Gastrocnemius medialis (tissue), 4 donors: ENCODE measurements at places on chromosomes 1 and 21. TPM values are rescaled to one million over a fixed set of nuclear protein-coding genes. Genes with fewer than 3 reads are reported as not detected.

GRCh38 chr21:42478504-42478903, 17.5 kb downstream of the RSPH1 start:
- DNase-seq, result no peak

GRCh38 chr21:15076730-15077129, 11.9 kb upstream of the NRIP1 start:
- DNase-seq, result no peak

The TSSK3 gene
- total RNA-seq, result 1.8 TPM

DNA sequence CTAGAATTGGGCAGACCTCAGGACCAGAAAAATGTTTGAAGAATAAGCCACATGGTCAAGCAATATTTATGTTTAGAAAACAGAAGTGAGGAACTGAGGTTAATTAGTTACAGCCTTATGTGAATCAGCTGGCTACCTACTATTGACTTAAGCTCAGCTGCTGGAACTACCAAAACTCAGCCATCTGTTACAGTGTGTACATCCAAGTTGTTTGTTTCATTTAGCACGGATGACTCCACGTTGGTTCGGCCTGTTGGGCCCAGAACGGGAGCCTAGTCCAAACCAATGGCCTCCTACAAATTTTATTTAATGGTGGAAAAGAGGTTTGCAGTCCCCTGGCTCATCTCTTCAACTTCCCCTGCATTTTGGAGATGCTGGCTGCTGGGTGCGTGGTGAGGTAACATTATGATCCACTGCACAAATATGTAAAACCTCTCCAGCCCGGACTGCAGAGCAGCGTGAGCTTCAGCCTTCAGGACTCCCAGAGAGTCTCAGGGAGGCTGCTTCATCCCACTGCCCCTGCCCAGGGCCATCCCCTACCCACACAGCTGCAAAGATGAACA, 143.4 kb downstream of the ZZZ3 start:
- no peak for DNase-seq

The DMBX1 gene
- total RNA-seq, result not detected

DNA sequence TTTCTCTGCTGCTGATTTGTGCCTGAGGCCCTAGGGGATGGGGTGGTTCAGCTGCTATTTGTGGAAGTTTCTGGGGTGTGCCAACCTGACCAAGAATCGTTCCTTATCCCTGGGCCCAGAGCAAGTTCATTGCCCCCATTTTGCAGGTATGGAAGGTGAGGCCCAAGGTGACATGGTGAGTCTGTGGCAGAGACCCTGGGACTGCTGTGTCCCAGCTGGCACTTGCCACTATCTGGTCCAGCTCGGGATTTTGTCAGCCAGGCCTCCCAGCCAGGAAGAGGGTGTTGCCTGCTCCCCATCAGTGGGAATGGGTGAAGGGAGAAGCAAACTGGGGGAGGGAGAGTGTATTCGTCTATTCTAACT, 18.9 kb upstream of the LRP8 start:
- DNase-seq, result no peak

The NCAM2 gene
- total RNA-seq, result 0.07 TPM

The HORMAD1 gene
- not detected for total RNA-seq

DNA sequence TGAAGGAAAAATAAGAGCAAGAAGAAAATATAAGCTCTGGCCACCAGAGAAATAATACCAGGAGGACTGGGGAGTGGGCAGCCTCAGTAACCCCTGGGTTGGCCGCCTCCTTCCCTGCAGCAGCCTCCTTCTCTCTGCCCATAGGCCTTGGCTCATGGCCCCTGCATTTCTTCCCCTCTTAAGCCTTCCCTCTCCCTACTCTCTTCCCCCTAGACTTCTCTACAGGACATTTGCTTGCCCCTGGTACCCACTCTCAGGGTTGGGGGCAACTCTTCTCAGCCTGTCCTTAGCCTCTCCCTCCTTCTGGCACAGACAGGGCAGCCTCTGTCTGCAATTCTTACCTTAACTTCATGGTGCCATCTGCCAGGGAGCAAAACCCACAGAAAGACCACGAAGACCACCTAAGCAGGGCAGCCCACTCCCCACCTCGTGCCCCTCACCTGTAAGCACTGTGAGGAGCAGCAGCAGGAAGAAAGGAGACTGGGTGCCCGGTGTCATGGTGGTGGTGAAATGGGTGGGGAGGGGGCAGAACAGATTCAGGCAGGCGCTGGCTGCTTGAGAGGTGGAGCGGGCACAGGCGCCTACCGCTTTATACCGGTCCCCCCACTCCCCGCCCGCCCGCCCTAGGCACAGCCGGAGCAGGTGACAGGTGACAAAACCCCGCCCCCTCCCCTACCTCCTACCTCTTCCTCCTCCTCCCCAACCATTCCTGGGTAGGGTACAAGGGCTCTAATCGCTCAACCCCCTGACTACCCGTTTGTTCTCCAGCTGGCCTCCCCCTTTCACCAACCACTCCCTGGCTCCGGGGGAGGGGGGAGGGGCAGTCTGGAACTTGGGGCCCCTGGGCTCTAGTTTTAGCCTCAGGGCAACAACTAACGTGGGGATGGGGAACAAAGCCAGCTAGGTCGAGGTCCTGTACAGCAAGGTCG, 15.1 kb downstream of the THBS3 start:
- DNase-seq, result no peak

The GCSAML gene
- total RNA-seq, result not detected

GRCh38 chr1:59089922-59090457, 206.9 kb upstream of the FGGY start:
- no peak for DNase-seq

The AGT gene
- 17.3 TPM for total RNA-seq

GRCh38 chr1:181166377-181167196, 78.1 kb downstream of the IER5 start:
- peak; percentile 48 for DNase-seq

DNA sequence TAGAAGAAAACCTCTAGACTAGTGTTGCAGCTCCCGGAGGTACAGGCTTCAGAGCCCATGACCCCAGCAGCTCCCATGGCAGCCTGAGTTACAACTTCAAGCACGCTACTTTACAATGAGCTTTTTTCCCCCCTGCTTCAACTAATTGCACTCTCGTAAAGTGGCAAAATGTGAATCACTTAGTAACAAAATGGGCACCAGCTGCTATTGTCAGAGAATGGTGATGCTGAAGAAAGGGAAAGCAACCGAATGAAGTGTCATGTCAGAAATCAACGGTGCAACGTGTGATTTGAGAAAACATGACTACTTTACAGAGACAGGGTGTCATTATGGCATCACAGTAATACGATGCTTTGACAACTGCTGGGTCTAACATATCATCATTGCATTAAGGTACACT, 40.5 kb downstream of the ESRRG start:
- DNase-seq, result no peak

- DNase-seq, result no peak
These were observed 429.8 kb upstream of the C1orf87 start for GRCh38 chr1:60503266-60503925.

The MRPS6 gene
- 17.3 TPM for total RNA-seq

The MMP23B gene
- total RNA-seq, result not detected

GRCh38 chr1:36203554-36204346, 20.5 kb upstream of the THRAP3 start:
- peak; percentile 97 for DNase-seq

- DNase-seq, result no peak
These were observed 779.9 kb downstream of the KCNT2 start for GRCh38 chr1:195828325-195828724.

DNA sequence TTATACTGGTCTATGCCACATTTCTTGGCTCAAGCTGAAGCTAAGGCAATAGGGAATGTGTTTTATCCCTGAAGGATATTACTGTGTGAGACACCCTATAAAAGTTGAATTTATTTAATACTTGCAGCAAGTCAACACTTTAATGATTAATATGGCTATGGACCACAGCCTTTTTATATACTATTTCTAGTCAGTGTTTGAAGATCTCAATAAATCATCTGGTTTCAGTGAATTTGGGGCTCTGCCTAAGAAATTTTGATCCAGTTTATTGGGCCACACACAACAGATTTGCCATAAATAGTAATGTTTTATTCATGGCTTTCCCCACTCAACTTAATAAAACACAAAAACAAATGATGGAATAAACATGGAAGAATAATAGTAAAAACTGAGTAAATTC, 698.3 kb downstream of the ADGRL2 start:
- DNase-seq, result no peak

DNA sequence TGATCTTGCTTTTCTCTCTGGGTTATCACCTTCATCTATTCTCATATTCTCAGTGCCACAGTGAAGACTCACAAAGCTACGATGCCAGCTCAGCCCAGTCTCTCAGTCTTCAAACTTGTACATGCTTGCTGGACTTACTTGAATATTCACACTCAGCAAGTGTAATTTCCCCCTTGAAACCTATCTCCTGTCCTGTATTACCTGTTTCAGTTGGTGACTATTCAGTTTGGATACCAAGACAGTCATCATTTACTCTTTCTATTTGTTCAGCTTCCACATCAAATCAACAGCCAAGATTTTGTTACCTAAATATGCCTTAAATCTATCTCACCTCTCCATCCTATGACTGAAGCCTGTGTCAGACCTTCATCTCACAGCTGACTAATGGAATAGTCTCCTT, 209.7 kb downstream of the LRRC7 start:
- no peak for DNase-seq

DNA sequence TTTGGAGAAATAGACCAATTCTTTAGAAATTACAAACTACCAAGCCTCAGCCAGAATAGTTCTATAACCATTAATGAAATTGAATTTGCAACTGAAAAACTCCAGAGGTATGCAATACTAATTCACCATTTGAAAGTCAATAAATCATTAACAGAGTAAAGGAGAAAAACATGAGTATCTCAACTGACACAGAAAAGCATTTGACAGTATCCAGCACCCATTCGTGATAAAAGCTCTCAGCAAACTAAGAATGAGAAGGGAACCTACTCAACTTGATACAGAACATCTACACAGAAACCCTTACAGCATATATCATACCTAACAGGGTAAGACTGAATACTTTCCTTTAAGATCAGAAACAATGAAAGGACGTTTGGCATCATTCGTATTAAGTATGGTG, 54.3 kb downstream of the ST6GALNAC5 start:
- no peak for DNase-seq

GRCh38 chr1:203807196-203807595, 11.8 kb downstream of the ZBED6 start:
- DNase-seq, result no peak

GRCh38 chr21:36661511-36662309, 37.2 kb upstream of the SIM2 start:
- peak; percentile 22 for DNase-seq

The GOLT1A gene
- not detected for total RNA-seq

DNA sequence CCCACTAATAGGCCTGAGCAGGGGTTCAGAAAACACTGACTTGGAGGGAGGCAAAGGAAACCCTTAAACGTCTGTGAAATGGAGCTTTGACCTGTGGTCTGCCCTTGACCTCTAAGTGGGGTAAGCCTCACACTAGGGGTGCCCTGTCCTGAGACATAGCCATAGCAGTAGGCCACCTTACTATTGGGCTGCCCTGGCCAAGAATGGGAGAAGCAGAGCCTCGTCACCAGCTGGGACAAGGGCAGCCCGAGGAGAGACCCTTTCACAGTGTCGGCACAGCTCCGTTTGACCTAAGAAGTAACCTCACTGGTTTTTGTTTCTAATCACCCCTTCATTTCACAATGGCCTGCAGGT, 26.4 kb upstream of the IFNAR2 start:
- no peak for DNase-seq

The LIN28A gene
- not detected for total RNA-seq

GRCh38 chr1:47859092-47859743, 138.0 kb downstream of the TRABD2B start:
- DNase-seq, result no peak

The NIT1 gene
- total RNA-seq, result 17.4 TPM

DNA sequence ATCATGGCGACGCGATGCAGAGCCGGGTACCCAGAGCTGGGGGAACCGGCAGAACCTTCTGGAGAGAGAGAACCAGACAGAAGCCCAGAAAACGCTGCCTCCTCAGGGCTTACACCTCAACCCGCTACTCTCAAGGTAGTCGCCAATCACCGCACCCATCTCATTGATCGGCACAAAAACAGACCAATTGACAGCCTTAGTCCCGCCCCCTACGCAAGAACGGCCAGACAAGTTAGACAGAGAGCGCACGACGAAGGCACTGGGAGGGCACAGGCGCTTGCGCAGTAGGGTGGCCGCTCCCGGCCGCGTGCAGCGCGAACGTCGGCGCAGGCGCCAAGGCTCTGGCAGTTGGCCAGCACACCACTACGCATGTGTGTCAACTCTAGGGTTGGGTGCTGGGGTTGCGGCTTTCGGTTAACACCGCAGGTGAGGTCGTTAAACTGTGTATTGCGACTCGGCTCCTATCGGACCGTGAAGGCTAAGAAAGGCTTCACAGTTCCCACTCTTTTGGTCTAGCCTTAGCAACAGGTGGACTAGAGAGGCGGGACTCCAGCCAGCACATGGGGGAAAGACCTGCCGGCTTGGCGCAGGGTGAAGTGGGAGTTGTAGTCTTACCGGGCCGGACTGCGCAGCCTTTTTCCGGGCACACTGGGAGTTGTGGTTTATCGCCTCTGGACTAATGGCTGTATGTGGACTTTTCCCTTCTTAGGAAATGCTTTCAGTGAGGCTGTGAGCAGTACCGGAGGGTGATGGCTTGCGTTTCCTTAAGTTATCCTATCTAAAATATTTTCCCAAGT, at the start of the genes CCT3 and TSACC:
CCT3 (minus strand) TSS at position 113 of the 797 bp plus-strand sequence; CDS start at position 5, 108 bp downstream.
TSACC (plus strand) TSS at position 347 of the 797 bp plus-strand sequence. CDS start 1,232 bp downstream, outside the sequence.
- DNase-seq, result peak; percentile 98

The BCL10 gene
- total RNA-seq, result 6.4 TPM

DNA sequence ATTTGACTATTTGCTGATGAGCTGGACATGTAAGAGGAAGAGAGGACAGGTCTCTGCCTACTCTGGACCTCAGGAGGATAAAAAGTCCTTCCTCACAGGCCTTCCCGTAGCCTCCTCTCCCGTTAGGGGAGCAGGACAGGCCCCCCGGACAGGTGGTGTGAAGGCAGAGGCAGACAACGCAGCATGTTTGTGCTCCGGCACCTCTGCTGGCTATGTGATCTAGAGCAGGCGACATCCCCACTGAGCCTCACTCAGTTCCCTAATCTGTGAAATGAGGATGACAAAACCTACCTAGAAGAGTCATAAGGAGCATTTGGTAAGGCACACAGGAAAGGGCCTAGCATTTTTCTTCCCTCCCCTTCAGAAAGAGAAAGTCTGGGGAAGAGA, 34.8 kb downstream of the KIAA1614 start:
- no peak for DNase-seq

The ACTL8 gene
- not detected for total RNA-seq

DNA sequence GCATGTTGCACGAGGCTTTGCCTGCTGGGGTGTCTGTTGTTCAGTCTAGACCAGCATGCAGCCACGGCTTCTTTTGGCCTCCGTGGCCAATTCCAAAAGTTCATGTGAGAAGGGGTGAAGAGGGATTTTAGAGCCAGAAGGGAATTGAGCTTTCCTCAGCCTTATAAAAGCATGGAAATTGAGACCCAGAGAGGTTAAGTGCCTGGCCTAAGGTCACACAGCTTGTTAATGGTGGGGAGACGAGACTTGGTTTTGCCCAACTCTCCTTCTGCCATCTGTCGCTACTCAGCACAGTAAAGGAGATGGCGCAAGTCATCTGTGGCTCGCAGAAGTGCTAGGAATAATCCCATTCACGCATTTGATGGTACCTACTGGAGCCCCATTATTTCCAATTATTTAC, 25.7 kb downstream of the ZBTB18 start:
- no peak for DNase-seq

GRCh38 chr21:41283211-41283818, 33.3 kb upstream of the FAM3B start:
- peak; percentile 12 for DNase-seq
